ENCODE measurements at places on chromosomes 5 and 9. TPM values are rescaled to one million over a fixed set of nuclear protein-coding genes. Genes with fewer than 3 reads are reported as not detected.
A peak's percentile ranks its signal among the peaks of the same experiment; 100 is the strongest.

GRCh38 chr5:22779499-22779898, 73.6 kb downstream of the CDH12 start:
- no peak overlapping the region for H3K4me3 ChIP-seq
- no peaks in the 10 kb centered on the region for H3K4me1 ChIP-seq
- H3K27me3 ChIP-seq = no peaks in the 10 kb centered on the region

ST6GALNAC6 gene
- 35.7 TPM for total RNA-seq

GRCh38 chr9:73200694-73201452, 49.2 kb downstream of the ANXA1 start:
- no peaks in the 10 kb centered on the region for H3K4me1 ChIP-seq
- peak; percentile 23 for DNase-seq
- no peaks in the 10 kb centered on the region for H3K36me3 ChIP-seq
- no peak overlapping the region for H3K4me3 ChIP-seq
- H3K27ac ChIP-seq = no peak overlapping the region
- H3K27me3 ChIP-seq = no peaks in the 10 kb centered on the region

DNA sequence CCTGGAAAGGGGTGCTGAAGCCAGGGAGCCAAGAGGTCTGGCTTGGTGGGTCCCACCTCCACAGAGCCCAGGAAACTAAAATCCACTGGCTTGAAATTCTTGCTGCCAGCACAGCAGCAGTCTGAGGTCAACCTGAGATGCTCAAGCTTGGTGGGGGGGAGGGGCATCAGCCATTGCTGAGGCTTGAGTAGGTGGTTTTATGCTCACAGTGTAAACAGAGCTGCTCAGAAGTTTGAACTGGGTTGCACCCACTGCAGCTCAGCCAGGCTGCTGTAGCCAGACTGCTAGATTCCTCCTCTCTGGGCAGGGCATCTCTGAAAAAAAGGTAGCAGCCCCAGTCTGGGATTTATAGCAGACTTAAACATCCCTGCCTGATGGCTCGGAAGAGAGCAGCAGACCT, 55.5 kb upstream of the FBXL17 start:
- H3K27ac ChIP-seq = no peak overlapping the region
- no peak overlapping the region for H3K4me3 ChIP-seq
- H3K36me3 ChIP-seq = no peaks in the 10 kb centered on the region
- no peak for DNase-seq
- H3K4me1 ChIP-seq = no peaks in the 10 kb centered on the region

DNA sequence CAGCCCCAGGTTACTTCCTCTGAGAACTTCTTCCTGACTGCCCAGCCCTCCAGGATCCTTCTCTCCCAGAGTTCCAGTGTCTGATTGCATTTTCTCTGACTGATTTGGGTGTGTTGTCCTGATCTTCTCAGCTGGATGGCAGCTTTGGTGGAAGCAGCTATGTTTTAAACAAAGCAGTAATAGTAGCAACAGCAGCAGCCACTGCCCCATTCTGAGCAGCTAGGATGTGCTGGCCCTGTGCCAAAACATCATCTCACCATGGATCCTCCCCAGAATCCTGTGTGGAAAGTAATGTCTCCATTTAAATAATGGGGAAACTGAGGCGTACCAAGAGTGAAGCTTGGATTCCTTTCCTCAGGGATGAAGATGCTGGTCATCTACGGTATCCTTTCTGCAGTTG, 46.4 kb upstream of the PSD2 start:
- no peaks in the 10 kb centered on the region for H3K36me3 ChIP-seq
- H3K4me1 ChIP-seq = peaks cover 35% of the 10 kb centered on the region
- no peak for DNase-seq
- peaks cover 7% of the 10 kb centered on the region for H3K27me3 ChIP-seq
- no peak overlapping the region for H3K4me3 ChIP-seq

DNA sequence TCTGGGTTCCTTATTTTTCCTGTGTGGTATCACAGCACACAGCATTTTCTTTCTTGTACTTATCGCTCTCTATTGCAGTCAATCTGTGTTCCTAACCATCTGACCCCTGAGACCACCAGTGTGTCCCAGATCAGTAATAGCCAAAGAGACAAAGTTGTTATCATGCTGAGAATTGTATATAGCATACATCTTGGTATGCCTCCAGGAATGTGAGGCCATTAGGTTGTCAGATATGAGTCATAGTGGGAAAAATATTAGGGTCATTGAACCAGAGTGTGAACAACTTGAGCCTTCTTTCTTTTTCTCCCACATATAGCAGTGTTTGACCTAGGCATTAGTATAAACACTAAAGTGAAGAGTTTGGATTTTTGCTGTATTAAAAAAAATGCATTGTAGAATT, 106.3 kb downstream of the NDUFAF2 start:
- peaks cover 6% of the 10 kb centered on the region for H3K4me1 ChIP-seq
- peak; percentile 73 for DNase-seq
- no peaks in the 10 kb centered on the region for H3K27me3 ChIP-seq
- no peak overlapping the region for H3K4me3 ChIP-seq
- no peak overlapping the region for H3K27ac ChIP-seq

UAP1L1 gene
- total RNA-seq = 2.3 TPM

GARIN3 gene
- not detected for total RNA-seq

DNA sequence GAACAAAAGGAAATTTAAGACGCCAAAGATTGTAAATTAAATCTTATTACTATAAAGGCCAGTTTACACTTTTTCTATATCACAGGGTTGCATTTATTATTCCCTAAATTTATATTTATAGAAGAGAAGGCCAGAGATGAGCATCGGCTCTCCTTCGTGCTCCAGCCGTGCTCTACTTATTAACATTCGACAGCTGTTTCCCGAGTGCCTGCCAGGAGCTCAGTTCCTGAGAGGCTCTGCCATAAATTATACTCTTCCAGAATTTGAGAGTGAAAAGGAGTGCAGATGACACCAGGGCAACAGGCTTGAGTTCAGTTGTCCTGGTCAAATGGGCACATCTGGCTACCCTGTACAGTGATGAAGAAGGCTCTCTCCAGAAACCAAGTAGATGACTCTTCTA, 70.1 kb downstream of the PCSK5 start:
- H3K4me3 ChIP-seq = no peak overlapping the region
- no peaks in the 10 kb centered on the region for H3K36me3 ChIP-seq
- H3K27ac ChIP-seq = no peak overlapping the region
- H3K27me3 ChIP-seq = no peaks in the 10 kb centered on the region
- H3K4me1 ChIP-seq = peaks cover 7% of the 10 kb centered on the region

STPG3 gene
- total RNA-seq = not detected

DNA sequence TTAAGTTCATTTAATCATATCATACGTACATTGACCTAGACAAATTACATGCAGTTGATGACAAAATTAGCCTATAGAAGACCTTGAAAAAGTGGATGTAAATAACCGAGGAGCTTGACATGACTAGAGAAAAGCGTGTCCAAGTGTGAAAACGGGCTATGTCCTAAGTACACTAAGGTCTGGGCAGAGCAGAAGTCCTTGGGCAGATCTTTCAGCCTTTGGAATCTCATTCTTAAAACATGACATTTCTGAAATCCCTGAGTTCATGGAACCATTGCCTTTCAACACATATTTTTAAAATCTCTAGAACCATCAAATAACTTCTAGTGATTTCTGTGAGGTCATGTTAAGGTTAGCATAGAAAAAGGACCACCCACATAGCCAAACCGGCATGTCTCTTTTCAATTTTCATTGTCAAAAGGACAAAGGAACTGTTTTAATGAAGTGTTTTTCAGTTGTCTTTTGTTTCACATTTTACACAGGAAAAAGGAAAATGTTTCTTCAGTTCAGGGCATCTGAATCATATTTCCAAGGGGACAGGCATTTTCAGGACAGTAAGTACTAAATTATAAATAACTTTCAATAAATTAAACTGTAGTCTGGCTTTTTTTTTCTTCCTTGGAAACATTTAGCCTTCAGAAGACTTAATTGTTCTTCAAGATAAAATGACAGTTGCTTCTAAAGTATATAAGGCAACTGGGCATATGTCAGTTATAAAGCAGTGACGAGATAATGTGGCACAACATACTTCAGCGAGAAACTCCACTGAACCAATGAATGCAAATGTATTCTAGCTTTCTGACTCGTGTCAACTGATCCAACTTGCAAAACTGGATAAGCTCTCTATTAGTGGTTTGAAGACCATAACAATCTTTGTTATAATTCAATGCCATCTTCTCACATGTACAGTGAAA, 416.8 kb downstream of the NFIB start:
- no peak overlapping the region for H3K4me3 ChIP-seq
- no peaks in the 10 kb centered on the region for H3K36me3 ChIP-seq
- DNase-seq = no peak
- no peaks in the 10 kb centered on the region for H3K4me1 ChIP-seq
- no peak overlapping the region for H3K27ac ChIP-seq
- no peaks in the 10 kb centered on the region for H3K27me3 ChIP-seq

AKNA gene
- total RNA-seq = 2.8 TPM

DNA sequence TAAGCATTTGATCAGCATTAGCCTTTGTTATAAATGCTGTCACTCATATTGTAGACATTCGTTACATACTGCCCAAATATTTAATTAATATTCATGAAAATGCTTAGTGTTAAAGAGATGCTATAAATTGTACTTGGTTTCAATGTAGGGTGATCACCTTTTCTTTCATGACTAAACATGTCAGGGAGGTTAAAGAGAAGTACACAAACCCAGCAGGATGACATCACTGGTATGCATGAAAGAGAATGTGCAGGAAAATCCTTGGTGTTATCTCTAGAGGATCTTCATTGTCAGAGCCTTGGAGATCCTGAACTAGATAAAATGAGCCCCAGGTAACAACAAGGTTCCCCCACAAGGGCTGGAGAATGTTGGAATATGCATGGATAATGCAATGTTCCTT, 33.0 kb upstream of the SV2C start:
- H3K4me1 ChIP-seq = no peaks in the 10 kb centered on the region
- no peaks in the 10 kb centered on the region for H3K27me3 ChIP-seq
- H3K4me3 ChIP-seq = no peak overlapping the region
- no peaks in the 10 kb centered on the region for H3K36me3 ChIP-seq
- no peak for DNase-seq
- H3K27ac ChIP-seq = no peak overlapping the region

- peaks cover 7% of the 10 kb centered on the region for H3K4me1 ChIP-seq
- DNase-seq = peak; percentile 45
- H3K27me3 ChIP-seq = no peaks in the 10 kb centered on the region
- peak overlapping the region; percentile 93 for H3K4me3 ChIP-seq
Observed at GRCh38 chr9:129111528-129112151, 425 bp downstream of the PTPA start.

GRCh38 chr9:89889865-89890264, 285.1 kb downstream of the GADD45G start:
- DNase-seq = no peak
- no peaks in the 10 kb centered on the region for H3K4me1 ChIP-seq
- H3K36me3 ChIP-seq = no peaks in the 10 kb centered on the region
- no peaks in the 10 kb centered on the region for H3K27me3 ChIP-seq
- H3K27ac ChIP-seq = no peak overlapping the region

GRCh38 chr5:179160584-179160983, 100.4 kb downstream of the ZNF354C start:
- no peaks in the 10 kb centered on the region for H3K4me1 ChIP-seq
- H3K27me3 ChIP-seq = no peaks in the 10 kb centered on the region
- H3K27ac ChIP-seq = no peak overlapping the region
- peak; percentile 19 for DNase-seq
- H3K36me3 ChIP-seq = peaks cover 16% of the 10 kb centered on the region

DNA sequence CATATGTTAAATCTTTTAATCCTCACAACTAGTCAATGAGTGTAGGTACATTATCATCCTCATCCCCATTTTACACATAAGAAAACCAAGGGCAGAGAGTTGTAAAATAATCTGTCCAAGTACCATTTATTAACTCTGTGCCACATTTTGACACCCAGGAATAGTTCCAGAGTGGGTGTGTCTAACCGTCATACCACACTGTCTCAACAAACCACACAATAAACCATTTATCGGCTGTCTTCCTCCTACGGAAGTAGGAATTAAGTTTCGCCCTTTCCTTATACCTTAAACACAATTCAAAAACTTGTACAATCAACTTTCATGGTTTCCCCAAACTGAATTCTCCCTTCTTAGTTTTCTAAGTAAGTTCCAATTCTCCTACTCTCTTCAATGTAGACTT, 11.4 kb downstream of the AP3B1 start:
- H3K27ac ChIP-seq = no peak overlapping the region
- H3K36me3 ChIP-seq = no peaks in the 10 kb centered on the region
- no peak for DNase-seq
- peaks cover 2% of the 10 kb centered on the region for H3K4me1 ChIP-seq

RAI14 gene
- 361 TPM for total RNA-seq

MED22 gene
- 7.9 TPM for total RNA-seq

Data from IMR-90 (cell line).